ENCODE measurements at places on chromosomes 1 and 21.

DNA sequence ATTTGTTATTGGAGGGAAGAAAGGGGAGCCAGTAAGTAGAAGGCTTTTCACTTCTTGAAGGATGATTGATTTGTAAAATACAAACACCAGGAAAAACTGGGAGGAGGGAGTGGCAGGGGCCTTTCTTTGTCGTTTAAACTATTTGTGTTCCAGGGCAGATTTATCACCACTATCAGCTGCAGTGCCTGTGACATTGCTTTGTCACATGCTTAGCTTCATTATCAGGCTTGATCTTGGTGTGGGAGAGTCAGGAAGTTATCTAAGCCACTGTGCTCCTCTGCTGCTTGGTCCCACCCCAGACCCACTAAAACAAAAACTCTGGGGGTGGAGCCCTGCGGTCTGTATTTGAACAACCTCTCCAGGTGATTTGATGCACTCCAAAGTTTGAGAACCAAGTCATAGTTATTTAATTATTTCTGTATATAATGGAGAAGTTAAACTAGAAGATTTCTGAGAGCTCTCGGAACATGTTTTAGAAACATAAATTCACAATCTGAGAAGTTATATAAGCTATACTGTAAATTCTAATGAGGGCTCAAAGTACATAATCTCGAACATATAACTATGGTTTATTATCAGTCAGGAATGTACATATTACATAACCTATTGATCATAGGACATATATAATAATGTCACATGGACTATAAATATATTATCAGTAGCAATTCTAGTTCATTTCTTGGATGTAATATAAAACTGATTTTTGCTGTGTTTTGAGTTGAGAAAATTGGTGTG is 87.9 kb downstream of the CDC14A start:
- DNase-seq = no peak

DNA sequence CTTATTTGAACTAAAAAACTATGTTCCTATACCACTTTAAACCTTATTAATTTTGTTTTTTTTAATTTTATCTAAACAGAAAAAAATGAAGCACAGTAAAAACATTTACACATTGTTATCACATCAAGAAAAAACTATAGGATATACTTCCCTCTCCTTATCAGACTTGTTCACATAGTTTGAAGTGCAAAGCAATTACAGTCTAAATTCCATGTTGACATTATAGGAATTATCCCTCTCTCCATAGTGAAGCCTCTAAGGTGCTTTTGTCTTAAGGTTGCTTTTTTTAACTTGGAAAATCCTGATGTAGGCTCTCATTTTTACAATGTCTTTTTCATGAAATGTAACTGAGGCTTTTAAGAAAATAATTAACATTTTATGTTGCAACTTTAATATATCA is 85.8 kb downstream of the RGS21 start:
- no peak for DNase-seq

DNA sequence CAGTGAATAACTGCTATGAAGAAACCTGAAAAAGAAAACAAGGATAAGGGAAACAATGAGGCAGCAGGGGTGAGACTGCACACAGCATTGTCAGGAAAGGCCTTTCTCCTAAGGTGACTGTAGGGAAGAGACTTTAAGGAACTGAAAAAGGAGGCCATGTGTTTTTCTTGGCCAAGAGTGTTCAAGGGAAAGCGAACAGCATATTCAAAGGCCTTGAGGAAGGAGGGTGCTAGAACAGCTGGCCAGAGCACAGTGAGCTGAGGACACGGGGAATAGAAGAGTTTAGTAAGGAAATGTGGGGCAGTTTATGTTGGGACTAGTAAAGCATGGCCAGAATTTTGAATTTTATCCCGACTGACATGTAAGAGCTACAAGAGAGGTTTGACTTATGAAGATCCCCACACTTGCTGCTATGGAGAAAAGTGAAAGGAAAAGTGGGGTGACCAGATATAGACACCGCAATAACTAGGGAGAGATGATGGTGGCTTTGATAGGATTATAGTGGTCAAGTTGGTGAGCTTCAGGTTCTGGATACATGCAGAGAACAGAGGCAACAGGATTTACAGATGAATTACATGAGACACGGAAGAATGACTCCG is 1.4 kb downstream of the RWDD2B start:
- DNase-seq = no peak

DNA sequence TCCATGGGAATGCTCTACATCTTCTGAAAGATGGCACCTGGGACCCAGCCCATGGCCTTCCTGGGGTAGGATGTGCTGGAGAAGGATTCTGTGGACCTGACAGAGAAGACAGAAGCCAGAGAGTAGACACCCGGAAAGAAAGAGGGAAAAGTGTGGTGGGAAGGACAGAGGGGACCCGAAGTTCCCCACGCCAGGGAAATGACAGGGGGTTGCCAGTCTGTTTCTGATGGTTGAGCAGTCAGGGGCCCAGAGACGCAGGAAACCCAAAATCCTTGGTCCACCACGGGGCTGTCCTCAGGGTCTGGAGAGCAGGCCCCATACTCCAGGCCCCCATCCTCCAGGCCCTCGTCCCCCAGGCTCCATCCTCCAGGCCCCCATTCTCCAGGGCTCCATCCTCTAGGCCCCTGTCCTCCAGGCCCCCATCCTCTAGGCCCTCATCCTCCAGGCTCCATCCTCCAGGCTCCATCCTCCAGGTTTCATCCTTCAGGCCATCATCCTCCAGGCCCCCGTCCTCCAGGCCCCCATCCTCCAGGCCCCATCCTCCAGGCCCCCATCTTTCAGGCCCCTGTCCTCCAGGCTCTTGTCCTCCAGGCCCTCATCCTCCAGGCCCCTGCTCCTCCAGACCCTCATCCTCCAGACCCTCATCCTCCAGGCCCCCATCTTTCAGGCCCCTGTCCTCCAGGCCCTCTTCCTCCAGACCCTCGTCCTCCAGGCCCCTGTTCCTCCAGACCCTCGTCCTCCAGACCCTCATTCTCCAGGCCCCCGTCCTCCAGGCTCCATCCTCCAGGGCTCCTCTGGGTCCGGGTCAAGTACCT is 1.0 kb upstream of the TFF2 start:
- peak; percentile 81 for DNase-seq

DNA sequence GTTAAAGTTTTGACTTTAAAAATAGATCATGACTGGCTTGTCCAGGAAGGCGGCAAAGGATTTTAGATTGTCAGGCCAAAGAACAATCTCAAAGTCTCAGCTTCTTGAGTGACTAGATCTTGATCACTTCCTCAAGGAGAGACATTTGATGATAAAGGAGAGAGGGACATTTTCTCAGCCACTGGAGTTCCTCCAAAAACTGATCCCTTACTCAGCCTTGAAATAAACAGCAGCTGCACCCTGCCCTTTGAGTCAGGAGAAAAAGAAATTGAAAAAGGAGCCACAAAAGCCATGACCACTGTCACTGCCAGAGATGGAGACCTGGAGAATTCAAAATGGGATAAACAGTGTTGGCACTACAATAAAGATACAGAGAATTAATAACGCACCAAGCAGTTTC is 288.4 kb upstream of the PRMT6 start:
- DNase-seq = no peak

- no peak for DNase-seq
Observed at GRCh38 chr1:157956732-157957131, 36.7 kb upstream of the KIRREL1 start.

DNA sequence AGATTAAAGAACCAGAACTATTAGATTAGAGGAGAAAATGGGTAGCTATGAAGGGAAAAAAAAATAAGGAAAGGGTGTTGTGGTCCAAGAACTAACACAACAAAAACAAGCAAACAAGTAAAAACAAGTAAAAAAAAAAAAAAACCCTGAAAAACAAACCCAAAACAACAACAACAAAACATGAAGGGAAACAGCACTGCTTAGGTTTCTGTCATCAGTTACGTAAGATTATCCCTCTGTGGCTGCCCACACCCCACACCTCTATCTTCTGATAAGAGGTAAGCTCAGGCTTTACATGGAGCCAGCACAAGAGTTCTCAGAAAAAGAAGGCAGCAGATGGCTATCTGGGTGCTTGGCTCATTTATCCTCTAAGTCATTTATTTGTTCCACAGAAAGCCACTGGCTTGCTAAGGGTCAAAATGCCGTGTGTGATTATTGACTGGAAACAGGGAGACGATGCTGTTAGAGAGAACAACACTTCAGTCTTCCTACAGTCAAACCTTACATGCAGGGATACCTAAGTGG is 57.5 kb downstream of the KIAA0319L start:
- no peak for DNase-seq

DNA sequence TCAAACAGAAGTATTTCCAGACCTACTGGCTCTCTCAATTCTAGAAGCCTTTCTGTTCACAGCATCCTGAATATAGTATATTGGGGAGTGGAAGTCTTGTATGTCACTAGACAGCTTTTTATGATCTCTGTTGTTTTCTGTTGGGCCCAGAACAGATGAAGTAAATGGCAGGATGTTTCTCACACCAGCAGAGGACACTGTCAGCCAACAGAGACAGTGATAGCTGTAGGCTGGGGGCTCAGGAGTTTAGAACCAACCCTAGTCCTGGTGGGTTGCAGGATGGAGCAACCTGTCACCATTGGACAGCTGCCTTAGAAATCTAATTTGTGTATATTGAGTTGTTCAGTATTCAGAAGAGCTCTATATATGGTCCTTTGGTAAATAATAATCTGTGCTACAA is 16.9 kb downstream of the AGO1 start:
- no peak for DNase-seq

DNA sequence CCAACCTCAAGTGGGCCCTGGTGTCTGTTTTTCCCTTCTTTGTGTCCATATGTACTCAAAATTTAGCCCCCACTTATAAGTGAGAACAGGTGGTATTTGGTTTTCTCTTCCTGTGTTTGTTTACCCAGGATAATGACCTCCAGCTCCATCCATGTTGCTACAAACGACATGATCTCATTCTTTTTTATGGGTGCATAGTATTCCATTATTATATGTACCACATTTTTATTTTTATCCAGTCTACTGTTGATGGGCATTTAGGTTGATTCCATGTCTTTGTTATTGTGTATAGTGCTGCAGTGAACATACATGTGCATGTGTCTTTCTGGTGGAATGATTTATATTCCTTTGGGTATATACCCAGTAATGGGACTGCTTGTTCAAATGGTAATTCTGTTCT is 27.6 kb downstream of the FCRL3 start:
- no peak for DNase-seq

DNA sequence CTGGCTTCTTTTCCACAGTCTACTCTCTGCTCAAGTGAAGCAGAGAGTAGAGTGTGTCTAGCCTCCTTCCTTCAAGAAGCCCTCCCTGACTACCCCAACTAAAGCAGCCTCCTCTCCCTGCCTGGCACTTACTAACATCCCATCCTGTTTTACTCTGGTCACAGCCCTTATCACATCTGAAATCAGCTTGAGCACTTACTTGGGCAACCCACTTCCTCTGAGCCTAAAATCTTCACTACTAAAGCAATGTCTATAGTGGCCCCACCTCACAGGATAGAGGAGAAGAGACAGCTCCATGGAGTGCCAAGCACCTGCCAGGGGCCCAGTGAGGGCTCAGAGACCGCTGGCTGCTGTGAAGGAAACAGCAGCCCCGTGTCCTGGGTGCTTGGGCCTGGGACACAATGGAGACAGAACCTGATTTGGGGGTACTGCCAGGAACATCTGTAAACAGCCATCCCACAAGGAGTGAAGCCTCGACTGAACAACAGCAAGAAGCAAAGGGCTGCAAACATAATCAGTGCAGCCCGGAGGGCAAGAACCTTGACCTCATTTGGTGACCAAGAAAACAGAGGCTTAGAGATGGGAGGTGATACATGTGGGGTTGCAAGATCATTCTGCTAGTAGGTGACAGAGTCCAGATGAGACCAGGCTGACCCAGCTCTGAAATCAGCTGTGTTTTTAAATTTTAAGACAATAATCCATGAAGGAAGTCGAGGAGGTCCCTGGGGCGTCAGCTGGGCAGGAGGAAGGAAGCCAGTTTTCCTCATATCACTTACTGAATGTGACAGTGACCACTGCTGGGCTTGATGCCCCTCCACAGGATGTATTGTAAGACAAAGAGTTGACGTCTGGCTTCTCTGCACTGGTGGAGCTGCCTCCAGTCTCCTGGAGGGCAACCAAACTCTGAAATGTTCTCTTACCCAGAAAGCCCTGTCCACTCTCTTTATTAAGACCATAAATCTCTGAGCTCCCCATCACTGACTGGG is 710.6 kb downstream of the MATN1 start:
- DNase-seq = no peak

DNA sequence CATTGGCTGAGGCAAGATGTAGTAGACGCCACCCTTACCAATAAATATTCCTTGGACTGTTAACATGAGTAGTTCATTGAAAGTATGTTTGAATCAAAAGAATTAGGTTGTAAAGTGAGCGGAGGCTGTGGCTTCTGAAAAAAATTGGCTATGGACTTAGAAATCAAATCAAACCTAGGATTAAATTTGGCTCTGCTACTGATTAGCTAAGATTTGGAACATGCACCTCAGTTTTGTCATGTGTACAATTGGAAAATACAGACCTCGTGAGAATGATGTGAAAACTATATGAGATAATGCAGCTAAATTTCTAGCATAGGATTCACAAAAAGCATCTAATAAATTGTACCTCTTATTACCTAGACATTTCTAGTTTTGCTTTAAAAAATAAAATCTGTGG is 85.3 kb upstream of the USP25 start:
- no peak for DNase-seq

- DNase-seq = no peak
Observed at GRCh38 chr1:200379432-200379757, 30.4 kb downstream of the ZNF281 start.

DNA sequence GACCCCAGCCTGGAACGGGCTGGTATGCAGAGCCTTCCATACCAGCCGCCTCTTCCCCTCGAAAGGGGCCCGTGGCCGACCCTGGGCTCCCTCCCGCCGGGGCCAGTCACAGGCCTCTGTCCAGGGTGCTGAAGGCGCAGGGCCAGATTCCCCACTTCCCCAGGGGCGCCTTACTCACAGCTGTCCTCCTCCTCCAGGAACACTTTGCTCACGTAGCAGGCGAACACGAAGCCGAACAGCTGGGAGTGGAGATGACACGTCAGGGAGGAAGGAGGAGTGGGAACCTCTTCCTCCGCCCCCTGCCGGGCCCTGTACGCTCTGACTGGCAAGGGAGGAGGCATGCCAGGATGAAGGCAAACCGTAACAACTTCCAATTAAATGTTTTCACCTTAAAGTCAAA is 57.3 kb downstream of the NKAIN1 start:
- DNase-seq = peak; percentile 91

DNA sequence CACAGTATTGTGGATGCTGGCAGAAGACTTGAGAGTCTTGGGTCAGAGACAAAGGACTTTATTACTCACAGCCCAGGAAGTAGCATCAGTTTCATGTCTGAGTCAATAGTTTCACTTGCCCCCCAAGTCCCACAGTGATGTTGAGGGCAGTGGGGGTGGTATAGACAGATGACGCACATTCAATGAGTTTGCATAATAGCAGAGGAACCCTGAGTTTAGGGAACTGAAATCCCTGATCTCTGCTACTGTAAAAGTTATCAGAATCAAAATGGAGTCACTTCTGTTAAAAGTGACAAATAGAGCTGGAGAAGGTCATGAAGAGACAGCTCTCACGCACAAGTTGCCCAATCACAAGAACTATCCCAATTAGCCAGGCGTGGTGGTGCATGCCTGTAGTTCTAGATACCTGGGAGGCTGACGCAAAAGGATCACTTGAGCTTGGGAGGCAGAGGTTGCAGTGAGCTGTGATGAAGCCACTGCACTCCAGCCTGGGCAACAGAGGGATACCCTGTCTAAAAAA is 11.5 kb upstream of the HCRTR1 start:
- DNase-seq = peak; percentile 64

Measured in mesenteric fat pad (tissue), 1 donor.